ENCODE measurements at places on chromosomes 1 and 21.
A peak's percentile ranks its signal among the peaks of the same experiment; 100 is the strongest.

DNA sequence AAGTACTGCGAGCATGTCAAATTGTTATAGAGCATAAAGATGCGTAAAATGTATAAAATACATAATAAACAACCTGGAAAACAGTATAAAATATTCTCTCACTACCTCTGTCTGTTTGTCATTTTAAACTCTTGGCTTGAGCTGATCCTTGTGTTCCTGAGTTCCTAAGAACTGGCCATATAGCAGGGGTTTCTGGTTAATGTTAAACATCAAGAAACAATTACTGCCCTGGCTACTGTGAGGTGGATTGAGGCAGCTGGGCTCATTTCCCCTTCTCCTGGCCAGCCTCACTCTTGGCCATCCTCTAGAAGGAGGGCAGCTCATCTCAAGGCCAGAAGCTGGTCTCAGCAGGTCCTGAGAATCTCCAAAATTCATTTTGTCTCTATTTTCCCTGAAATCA lies 297.3 kb upstream of the USP24 start:
- no peak for DNase-seq

- DNase-seq: no peak
These were observed 1.3 kb upstream of the LYST start for GRCh38 chr1:235867903-235868469.

- DNase-seq: peak; percentile 71
These were observed 7.0 kb upstream of the HEYL start for GRCh38 chr1:39646232-39647081.

- DNase-seq: no peak
These were observed 24.1 kb downstream of the SLC45A3 start for GRCh38 chr1:205656236-205656635.

- no peak for DNase-seq
These were observed 3.9 kb upstream of the FLG start for GRCh38 chr1:152328801-152329391.

GRCh38 chr21:40616377-40616704 lies 230.6 kb downstream of the DSCAM start:
- no peak for DNase-seq

GRCh38 chr1:215665215-215665614 lies 98.1 kb downstream of the KCTD3 start:
- no peak for DNase-seq
